ENCODE measurements at places on chromosomes 11 and 22.

DNA sequence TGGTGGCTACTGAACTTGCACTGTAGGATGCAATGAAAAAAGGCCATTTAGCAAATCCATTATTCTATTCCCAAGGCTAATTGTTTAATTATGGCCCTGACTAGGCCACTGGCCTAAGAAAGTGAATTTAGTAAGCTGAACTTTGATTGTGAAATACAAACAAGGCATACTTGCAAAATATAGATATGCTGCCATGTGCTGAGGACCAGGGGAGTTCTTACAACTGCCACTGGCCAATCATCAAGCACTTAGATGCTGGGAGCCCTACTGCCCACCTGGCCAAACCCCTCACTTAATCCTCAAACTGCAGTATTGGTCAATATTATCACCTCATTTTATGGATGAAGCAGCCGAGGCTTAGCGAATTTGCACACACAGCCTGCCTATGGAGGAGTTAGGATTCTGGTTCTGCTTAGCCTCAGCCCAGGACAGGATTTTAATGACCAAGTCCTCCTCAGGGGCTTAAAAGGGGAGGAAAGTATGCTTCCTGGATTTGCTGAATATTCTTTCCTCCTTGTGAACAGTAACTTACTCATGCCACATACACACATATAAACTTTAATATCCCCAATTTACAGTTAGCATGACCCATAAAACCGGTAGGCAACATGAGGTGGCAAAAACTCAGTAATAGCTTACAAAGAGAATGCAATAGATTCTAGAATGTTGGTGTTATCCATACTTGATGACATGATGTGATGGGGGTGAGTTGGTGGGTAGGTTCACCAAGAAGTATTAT is 39.3 kb downstream of the CD44 start:
- DNase-seq, result no peak

DNA sequence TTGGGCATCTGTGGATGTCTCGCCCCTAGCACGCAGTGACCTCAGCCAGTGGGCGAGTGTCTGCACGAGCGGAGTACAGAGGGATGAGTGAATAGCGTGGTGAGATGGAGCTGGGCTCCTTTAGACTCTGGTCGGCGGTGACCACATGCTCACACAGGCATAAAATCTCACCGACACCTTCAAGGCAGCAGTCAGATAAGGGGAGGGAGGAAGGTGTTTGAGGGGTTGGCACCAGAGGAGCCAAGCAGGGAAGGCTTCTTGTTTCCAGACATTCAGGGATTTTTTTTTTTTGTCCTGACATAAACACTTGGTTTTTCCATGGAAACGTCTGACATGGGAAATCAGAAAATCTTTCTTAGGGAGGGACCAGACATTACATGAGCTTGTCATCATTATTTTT is 35.8 kb downstream of the GRIK4 start:
- no peak for DNase-seq

- DNase-seq, result no peak
Observed at GRCh38 chr22:27715106-27715505, 86.5 kb downstream of the MN1 start.

- DNase-seq, result no peak
Observed at GRCh38 chr11:63682066-63683021, 1.0 kb downstream of the RTN3 start.

GRCh38 chr11:29996016-29996415 is 20.8 kb downstream of the KCNA4 start:
- no peak for DNase-seq

DNA sequence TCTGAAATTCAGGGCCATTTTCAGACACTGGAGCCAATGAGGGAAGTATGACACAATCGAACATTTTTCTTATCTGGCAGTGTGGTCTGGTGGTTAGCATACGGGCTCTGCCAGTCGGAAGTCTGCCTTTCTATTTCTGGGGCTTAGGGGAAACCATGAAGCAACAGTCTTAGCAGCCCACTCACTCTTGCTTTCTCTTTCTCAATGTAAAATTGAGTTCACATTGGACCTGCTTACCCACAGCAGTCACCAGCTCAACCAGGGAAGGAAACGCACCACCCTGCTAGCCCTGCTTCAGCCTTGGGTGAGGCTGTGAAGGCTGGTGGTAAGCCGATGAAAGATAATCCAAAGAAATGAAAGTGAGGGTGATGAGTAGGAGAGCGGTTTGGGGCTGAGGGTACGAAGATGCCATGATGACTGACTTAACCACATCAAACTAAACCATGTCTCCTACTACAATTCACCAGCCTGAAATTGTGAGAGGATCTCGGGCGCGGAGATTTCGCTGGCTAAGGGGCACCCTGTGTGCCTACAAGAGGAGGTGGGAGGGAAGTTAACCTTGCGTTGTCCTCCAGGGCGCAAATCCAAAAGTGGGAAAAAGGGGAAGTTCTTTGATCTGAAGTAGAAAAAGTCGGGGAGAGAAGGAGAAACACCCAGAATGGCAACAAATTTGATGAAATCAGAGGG is 2.0 kb upstream of the LMO2 start:
- DNase-seq, result no peak

DNA sequence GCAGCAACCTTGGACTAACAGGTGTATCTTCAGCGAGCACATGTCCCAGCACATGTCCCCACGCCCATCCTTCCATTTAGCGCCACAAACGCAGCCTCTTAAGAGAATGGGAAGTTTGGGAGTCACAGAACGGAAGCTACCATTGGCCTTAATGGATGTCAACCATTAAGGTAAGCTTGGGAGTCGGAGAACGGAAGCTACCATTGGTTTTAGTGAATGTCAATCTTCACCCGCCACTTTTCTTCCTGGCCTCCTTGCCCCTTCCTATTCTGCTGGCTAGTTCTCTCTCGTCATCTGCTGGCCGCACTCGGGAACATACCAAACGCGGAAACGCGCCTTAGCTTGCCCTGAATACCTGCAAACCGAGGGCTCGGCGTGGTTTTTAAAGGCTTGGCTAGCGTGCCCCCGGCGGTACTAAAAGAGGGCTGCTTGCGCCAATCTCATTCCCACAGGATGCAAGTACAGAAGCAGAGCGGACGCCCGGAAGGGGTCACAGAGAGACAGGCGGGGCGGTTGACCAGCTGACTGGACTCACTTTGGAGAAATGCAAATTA is 24.3 kb downstream of the GLYATL1 start:
- no peak for DNase-seq

DNA sequence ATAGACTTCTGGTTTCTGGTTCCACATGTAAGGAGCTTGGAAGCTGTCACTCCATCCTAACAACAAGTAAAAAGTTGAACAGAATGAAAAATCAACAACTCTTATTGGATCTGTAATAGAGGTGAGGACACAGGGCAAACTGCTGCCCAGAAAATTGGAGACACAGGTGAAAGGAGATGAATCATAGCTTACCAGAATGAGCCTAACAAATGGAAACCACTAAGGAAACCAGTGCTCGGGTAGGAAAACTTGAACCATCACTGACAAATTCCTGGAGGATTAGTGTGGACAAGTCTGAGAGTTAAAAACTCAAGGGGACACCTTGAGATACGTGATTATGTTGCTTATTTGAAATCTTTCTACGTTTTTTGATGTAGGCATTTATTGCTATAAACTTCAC is 52.1 kb downstream of the GDPD4 start:
- DNase-seq, result no peak

DNA sequence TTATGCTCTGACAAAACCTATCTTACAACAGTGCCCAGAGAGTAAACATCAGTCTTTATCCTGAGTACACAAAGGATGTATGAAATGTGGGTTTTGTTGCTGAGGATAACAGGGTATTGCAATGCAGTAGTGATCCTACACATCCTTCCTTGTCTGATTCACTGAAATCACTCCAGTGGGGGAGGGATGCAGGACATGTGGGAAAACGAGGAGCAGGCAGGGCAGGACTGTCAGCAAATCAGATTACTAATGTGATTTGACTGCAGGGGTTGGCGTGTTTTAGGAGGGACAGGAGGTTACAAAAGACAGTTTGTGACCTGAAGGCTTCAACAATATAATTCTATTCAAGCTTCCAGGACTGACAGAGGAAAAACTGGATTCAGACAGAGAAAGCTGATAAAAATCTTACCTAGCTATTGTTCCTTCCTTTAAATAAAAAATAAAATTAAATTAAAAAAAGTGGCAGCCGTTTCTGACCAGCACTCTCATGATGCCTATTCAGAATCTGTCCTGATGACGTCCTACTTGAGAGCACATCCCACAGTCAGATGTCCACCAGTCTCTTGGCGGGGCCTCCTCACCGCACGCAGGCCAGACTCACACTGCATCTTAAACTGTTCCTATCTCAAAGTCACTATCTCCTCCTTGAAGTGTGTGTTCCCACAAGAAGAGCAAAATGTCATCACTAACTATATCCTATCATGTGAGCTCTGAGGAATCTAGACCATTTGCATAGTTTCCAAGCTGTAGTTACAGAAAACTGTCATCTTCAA is 50.6 kb upstream of the MN1 start:
- DNase-seq, result no peak

- no peak for DNase-seq
Observed at GRCh38 chr22:36914390-36914752, 943 bp downstream of the CSF2RB start.

GRCh38 chr22:33793475-33793874 is 126.8 kb downstream of the LARGE1 start:
- DNase-seq, result no peak

GRCh38 chr11:11426226-11426952 is 73.3 kb upstream of the CSNK2A3 start:
- DNase-seq, result no peak

GRCh38 chr11:125036933-125037332 is 26.2 kb upstream of the SLC37A2 start:
- no peak for DNase-seq

GRCh38 chr22:50091092-50091768 is 1.4 kb downstream of the MOV10L1 start:
- DNase-seq, result no peak

DNA sequence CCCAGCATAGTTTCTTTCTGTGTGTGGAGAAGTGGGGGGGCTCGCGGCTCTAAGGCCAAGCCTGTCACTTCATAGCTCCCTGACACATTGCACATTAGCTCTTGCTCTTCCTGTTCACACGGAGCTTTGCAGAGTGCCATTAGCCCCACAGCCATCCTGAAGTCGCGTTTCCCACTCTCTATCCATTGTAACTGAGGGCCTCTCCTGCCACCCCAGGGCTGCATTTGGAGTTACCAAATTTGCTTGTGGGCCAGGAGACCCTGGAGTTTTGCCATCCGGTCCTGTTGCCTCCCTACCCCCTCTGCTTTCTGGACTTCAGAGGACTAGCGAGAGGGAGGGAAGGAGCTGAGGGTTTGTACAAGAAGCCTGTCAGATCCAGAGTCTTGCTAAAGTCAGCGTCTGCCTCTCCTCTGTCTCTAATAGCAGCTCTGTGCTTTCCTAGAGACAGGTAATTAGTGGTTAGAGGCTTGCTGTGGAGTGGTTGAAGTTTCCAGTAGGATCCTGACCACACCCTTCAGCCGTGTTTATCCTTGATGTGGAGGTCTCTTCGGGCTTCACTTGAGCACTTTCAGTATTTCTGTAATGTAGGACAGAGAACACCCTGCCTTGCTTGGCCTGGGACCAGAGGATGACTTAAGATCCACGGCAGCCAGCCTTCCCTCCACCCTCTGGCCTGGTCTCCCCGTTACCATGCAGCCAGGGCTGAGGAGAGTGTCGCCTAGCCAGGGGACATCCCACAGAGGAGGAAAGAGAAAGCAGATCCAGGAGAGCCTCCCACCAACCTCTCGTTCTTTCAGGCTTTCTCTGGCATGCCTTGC is 14.1 kb downstream of the DCPS start:
- no peak for DNase-seq

DNA sequence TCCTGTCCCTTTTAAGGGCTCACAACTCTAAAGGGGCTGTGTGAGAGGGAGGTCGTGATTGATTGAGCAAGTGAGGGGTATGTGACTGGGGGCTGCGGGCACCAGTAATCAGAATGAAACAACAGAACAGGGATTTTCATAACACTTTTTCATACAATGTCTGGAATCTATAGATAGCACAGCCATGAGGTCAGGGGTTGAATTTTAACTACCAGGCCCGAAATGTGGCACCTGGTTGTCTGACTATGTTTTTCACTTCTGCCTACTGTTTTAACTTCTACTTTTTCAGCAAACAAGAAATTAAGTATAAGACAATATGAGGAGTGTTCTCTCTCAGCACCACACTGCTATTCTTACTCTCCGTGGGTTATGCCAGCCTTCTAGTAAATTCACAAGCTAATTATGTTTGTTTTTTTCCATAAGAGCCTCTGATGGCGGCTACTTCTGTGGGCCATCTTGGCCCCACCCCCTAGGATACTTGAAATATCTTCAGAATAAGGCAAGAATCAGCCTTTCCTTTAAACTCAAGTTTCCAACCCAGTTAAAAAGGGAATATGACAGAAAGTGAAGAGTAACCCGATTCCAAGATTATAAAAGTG is 552.8 kb upstream of the CHORDC1 start:
- no peak for DNase-seq

DNA sequence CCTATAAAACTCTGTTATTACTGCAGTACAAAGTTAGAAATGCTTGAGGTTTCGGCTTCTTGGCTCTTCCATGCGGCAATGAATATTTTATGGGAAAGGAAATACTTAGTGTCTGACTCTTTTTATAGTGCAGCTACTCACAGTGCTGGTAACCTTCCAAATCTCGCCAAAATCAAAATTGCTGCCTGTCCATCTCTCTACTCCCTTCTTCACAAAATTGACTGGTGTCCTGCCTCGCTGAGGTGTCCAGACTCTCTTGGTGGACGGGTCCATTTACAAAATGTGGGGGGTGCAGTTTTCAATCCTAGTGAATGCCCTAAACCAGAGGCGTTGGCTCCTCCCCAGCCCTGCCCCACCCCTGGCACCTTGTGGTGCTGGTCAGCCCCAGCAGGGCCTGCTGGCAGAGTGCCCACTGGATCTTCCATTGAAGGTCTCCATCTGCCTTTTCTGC is 73.5 kb downstream of the ZBTB16 start:
- DNase-seq, result no peak

DNA sequence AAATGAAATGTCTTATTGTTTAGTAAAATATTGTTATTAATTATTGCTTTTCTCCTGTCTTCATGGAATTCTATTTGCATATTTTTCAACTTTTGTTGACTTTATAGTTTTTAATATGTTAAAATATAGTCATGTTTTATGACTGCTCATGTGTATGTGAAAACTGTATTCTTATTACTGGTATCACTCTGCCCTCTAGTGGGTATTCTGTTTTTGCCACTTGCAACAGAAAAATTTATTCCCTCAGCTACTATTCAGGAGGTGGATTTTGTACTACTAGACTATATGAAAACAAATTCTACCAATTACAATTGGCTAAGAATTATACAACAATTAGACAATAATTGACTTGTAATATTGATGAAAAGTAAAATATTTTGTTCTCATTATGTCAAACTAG is 45.0 kb downstream of the OR4C6 start:
- no peak for DNase-seq

DNA sequence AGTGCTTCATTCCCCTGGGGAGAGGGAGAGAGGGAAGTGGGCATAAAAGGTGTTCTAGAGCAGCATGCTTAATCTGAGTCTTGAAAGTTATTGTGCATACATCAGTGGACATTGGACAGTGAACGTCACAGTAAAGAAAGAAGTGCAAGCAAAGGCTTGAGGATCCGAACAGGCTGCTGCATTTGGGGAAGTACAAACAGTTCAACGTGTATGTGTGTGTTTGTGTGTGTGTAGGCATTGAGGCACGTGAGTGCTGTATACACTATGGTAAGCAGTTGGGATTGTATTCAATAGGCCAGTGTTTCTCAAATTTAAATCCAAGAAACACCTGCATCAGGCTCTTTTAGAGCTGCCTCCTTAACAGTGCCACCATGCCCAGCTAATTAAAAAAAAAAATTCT is 10.4 kb upstream of the EIF3M start:
- no peak for DNase-seq

- no peak for DNase-seq
Observed at GRCh38 chr11:115390441-115390840, 113.8 kb downstream of the CADM1 start.
